Cerebellar nuclear complex (tissue), 1 donor: ENCODE measurements at places on chromosomes 6 and 20.

- DNase-seq, result no peak
Measured at GRCh38 chr6:151141685-151142084, 98.1 kb upstream of the AKAP12 start.

GRCh38 chr6:4318321-4318720 is 182.9 kb upstream of the ECI2 start:
- no peak for DNase-seq

DNA sequence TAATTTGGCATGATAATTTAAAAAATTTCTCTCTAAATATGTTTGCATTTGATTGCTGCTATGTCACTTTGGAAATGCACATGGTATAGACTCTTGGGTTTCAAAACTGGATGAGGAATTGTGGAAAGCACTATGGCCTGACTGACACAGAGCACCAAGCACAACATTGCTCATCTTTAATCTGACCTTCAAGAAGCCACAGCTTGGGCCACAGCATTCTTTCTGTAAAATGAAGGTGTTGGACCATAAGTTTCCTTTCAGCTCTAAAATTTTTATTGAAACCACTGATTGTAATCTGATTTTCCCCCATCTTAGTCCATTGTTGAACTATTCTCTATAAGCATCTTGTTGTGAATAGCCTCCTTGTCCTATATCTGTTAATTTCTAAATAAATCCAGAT is 41.0 kb downstream of the QKI start:
- DNase-seq, result no peak

- no peak for DNase-seq
Measured at GRCh38 chr6:88238065-88238464, 71.9 kb upstream of the CNR1 start.

GRCh38 chr6:101088594-101088993 is 207.5 kb upstream of the ASCC3 start:
- DNase-seq, result no peak
